ENCODE measurements at places on chromosomes 1 and 21.

- DNase-seq: no peak
Observed at GRCh38 chr1:227280836-227281235, 37.5 kb downstream of the CDC42BPA start.

- DNase-seq: no peak
Observed at GRCh38 chr1:165069829-165070228, 286.7 kb downstream of the LMX1A start.

- no peak for DNase-seq
Observed at GRCh38 chr1:168693197-168693871, 35.7 kb downstream of the DPT start.

- no peak for DNase-seq
Observed at GRCh38 chr1:209652121-209652735, at the start of gene LAMB3. LAMB3 (minus strand) TSS chr1:209652425; CDS start chr1:209650944, 1,481 bp downstream.

- no peak for DNase-seq
Observed at GRCh38 chr1:192038567-192038966, 119.7 kb upstream of the RGS18 start.

- DNase-seq: peak; percentile 76
Observed at GRCh38 chr1:157105988-157106812, 6.6 kb upstream of the ETV3L start.

GRCh38 chr1:111729271-111729921 lies 9.8 kb downstream of the INKA2 start:
- no peak for DNase-seq

DNA sequence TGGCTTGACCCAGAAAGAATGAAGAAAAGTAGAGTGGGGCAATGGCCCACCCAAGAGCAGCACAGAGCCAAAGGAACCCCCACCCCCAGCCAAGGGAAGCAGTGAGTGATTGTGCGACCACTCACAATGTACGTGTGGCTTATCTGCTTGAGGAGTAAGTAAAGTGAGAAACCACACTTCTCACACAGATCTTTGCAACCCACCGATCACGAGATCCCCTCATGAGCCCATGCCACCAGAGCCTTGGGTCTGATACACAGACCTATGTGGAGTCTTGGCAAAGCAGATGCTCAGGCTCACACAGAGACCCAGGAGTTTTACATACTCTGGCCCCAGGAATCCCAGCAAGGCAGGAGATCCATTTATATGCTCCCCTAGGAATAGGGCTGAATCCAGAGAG lies 14.0 kb upstream of the SLC9C2 start:
- no peak for DNase-seq

DNA sequence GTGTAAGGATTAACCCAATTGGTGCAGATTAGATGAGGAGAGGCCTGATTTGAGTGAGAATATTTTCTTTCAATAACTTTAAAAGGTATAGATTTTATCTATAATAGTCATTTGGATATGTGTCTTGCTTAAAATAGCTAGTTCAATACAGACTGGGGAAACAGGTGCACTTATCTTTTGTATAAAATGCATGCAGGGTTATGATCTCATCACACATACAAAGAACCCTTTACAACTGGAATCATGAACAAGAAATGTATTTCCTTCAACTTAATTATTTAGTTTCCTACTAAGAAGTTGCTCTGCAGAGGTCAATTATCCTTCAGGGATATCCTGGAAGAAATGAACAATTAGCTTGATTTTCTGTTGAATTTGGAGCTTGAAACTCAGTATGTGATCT lies 259.6 kb downstream of the PTBP2 start:
- DNase-seq: no peak

GRCh38 chr21:15064576-15065391 lies at the start of gene NRIP1:
NRIP1 (minus strand) TSS chr21:15065000; CDS start chr21:14968192, 96,808 bp downstream.
- DNase-seq: peak; percentile 98

- peak; percentile 87 for DNase-seq
Observed at GRCh38 chr1:12356004-12356890, 126.4 kb downstream of the VPS13D start.

DNA sequence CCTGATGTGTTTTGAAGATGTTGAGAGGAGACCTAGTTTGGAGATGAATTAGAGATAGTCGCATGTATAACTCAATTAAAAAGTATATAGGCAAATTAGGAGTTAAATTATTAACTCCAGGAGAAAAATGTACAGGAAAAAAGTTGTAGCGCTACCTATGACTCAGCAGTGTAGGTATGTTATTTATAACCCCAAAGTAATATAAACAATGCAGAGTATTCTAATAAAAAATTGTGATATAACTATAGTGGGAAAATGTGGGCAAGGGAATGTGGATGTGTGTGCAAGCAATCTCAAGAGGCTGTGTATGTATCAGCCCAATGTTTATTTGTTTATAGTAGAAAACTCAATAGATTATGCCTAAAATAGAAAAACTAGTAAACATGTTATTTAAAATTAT lies 144.5 kb downstream of the BRINP2 start:
- no peak for DNase-seq

- DNase-seq: no peak
Observed at GRCh38 chr1:88035578-88035977, 648.5 kb upstream of the PKN2 start.

GRCh38 chr21:37917612-37918011 lies 1.4 kb upstream of the KCNJ6 start:
- no peak for DNase-seq

- DNase-seq: no peak
Observed at GRCh38 chr1:147541672-147542568, 619 bp downstream of the BCL9 start.

- no peak for DNase-seq
Observed at GRCh38 chr1:24292103-24292502, 27.1 kb upstream of the GRHL3 start.

DNA sequence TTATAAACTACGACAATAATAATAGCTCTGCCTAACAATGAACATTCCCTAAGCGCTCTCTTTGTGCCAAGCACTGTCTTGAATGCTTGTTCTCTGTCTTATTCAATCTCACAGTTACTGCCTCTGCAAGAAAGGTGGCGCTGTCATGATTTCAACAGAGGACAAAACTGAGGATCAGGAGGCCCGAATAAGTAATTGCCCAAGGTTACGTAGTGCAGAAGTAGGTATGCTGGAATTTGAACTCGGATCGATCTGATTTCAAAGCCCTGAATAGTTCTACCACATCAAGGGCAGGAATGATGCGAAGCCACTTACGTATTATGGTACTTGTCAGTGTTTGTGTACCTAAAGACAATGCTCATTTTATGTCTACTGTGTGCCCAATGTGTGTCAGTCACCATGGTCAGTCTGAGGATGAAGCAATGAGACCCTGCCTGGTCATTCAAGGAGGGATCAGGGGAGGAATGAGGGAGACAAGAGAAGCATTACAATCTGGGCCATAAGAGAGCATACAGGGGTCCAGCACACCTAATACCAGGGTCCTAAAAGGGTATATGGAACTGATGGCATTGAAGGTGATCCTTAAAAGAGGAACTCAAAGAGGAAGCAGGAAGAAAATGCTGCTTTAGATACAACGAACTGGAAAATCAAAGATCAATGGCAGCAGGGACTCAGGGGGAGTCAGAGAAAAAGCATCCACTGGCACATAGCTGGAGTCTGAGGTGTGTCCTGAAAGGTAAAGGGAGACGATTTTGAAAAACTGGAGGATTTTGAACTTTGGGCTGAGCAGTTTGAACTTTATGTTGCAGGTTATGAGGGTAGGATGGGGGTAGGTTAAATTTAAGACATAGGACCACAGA lies 389.2 kb downstream of the PLPP3 start:
- no peak for DNase-seq

DNA sequence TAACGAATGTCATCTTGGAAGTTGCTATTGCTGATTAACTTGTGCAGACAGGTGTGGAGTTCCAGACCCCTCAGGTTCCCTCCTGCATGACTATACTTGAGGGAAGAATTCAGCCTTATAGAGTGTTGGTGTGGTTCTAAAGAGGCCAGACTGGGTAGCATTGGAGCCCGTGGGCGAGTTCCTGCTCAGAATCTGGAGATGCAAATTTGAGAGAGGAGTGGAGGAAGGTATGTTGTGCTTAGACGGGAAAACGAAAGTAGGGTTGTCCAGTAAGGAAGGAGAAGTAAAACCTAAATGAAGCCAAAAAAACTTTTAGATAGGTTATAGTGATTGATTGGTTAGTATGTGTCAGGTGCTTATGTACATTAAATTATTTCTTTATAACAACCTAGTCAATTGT lies 79.2 kb downstream of the ZNF326 start:
- DNase-seq: no peak

GRCh38 chr1:149917571-149918144 lies at the start of gene SV2A:
SV2A (minus strand) TSS chr1:149917844; CDS start chr1:149913840, 4,004 bp downstream.
- DNase-seq: peak; percentile 79

- no peak for DNase-seq
Observed at GRCh38 chr1:183004141-183004540, 19.1 kb upstream of the LAMC1 start.

- no peak for DNase-seq
Observed at GRCh38 chr1:239963856-239964255, 127.8 kb upstream of the FMN2 start.

- no peak for DNase-seq
Observed at GRCh38 chr1:239874831-239875230, 216.9 kb upstream of the FMN2 start.

- no peak for DNase-seq
Observed at GRCh38 chr21:18411565-18411964, 8.0 kb upstream of the TMPRSS15 start.

- DNase-seq: peak; percentile 29
Observed at GRCh38 chr1:163361123-163361934, 39.6 kb downstream of the NUF2 start.

DNA sequence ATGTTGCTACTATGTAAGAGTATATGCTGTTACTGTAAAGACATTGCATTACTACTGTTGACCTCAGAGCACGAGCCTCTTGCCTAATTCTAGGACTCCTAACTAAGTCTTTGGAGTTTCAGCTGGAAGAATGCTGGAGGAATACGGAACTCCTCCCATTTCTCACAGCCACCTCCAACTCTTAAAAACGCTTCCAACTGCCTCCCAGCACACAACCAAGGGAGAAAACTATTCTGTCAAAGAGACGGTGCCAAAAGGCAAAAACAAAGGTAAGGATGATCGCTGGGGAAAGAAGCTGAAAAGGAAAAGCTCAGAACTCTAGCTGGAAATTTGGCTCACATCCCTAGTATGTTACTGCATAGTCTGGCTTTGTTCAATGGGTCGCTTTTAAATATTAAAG lies at the start of gene FMO2:
Gene FMO2 (plus strand): TSS at position 210 of the 400 bp plus-strand sequence. CDS start 414 bp downstream, outside the sequence.
- peak; percentile 16 for DNase-seq

DNA sequence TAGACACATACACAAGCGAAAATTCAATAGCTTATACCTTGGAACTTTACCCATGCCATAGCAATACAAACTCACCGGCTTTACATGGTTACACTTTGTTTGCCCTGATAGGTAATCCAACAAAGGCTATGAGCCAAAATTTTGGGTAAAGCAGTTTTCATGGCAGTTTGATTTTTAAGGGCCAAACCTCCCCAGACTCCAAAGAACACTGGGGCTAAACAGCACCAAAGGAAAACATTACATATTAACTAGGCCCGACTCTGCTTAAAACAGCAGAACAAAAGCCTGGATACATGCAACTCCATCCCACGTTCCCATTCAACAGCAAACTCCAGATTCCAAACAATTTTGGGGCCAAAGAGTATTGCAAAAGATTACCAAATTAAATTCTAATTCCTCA lies 4.4 kb upstream of the TMEM125 start:
- no peak for DNase-seq

- DNase-seq: peak; percentile 41
Observed at GRCh38 chr1:234656944-234657654, 47.1 kb upstream of the IRF2BP2 start.

GRCh38 chr1:40742363-40743061 lies 41.1 kb upstream of the KCNQ4 start:
- no peak for DNase-seq

DNA sequence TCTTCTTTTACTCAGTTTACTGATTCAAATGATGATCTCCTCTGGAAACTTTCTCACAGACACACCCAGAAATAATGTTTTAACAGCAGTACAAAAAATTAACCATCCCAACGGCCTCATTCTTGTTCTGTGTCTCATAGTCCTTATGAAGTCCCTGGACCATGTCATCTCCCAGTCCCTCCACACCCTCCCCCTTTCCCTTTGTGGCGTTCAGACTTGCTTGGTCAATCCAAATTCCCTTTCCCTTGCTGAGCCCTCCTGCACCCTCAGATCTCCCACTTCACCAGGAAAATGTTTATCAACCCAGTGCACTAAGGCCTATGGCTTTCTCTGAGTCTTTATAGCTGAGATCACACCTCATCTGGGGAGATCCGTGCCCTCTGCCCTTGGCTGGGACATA lies 85.9 kb downstream of the CENPF start:
- DNase-seq: no peak

DNA sequence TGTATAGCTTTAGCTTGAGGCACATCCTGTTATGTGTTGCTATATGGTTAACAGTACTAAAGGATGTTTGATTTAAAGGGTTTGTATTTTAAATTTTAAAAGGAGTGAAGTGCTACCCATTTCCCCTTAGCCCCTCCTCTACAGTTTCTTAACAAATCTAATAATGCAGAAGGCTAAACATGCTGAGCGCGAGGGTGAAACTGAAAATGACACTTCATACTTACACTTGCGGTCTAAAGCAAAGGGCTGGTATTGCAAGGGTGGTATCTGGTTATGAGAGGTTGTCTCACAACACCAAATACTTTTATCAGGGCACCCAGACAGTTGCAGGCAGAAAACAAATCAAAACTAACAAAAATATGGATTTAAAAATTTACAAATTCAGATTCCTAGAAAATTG lies 172.3 kb downstream of the SIPA1L2 start:
- no peak for DNase-seq

- no peak for DNase-seq
Observed at GRCh38 chr1:157291083-157291482, 152.9 kb upstream of the ETV3 start.

DNA sequence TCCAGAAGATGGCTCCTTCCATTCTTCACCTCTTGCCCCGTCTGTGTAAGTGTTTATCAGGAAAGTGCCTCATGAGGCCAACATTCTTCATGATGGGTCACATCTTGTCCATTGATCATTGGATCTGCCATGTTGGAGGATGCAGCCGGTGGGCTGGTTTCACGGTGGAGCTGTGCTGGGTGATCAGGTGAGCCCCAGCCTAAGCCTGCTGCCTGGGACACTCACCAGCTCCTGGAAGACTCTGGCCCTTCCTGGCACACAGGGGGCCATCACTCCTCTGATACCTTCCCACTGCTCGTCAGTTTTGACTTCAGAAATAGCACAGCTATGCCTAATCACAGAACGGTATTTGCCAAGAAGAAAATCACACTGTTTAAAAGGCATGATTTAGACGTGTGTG lies 38.3 kb downstream of the UBASH3A start:
- no peak for DNase-seq

GRCh38 chr1:53366901-53367502 lies 39.1 kb upstream of the LRP8 start:
- DNase-seq: no peak

- no peak for DNase-seq
Observed at GRCh38 chr1:230281556-230281955, 144.6 kb downstream of the PGBD5 start.

DNA sequence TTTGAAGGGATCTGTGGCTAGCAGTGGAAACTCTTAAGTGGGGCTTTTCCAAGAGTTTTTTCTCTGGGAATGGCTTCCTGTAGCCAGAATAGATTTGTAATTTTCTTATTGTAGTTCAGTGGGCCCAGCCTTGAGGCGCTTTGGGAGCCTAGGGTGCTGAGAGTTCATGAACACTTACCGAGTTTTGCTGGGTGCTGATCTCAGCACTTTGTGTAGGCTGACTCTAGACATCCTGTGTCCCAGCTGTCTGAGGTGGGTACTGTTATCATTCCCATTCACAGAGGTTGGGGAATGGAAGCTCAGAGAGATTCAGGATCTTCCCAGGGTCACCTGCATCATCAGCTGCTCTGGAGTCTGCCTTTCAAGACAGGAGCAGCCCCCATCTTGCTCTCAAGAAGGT lies 7.0 kb downstream of the PPFIA4 start:
- DNase-seq: no peak

GRCh38 chr1:145690587-145691558 lies 16.3 kb downstream of the PDZK1 start:
- peak; percentile 74 for DNase-seq
